ENCODE measurements at places on chromosomes 2 and 18.
A peak's percentile ranks its signal among the peaks of the same experiment; 100 is the strongest.

- DNase-seq, result no peak
Observed at GRCh38 chr2:96647681-96648080, 5.1 kb downstream of the FER1L5 start.

DNA sequence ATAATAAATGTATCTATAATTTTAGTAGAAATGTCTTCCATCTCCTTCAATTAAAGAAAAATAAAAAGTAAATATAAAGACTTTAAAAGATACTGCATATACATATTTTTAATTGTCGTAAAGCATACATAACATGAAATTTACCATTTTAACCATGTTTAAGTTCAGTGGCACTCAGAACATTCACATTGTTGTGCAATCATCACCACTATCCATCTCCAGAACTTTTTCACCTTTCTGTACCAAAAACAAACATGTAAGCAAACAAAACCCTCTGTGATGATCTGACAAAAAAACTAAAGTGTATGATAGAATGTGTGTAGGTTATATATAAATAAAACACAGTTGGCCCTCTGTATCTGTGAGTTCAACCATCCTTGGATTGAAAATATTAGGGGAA, 13.4 kb upstream of the DCTN1 start:
- DNase-seq, result no peak

GRCh38 chr2:144682248-144682647, 162.3 kb upstream of the ZEB2 start:
- no peak for DNase-seq

GRCh38 chr2:162090109-162090508, 16.1 kb upstream of the DPP4 start:
- no peak for DNase-seq

GRCh38 chr2:54669677-54670484, 53.6 kb upstream of the EML6 start:
- no peak for DNase-seq

GRCh38 chr2:233116946-233117345, 56.8 kb downstream of the INPP5D start:
- no peak for DNase-seq

DNA sequence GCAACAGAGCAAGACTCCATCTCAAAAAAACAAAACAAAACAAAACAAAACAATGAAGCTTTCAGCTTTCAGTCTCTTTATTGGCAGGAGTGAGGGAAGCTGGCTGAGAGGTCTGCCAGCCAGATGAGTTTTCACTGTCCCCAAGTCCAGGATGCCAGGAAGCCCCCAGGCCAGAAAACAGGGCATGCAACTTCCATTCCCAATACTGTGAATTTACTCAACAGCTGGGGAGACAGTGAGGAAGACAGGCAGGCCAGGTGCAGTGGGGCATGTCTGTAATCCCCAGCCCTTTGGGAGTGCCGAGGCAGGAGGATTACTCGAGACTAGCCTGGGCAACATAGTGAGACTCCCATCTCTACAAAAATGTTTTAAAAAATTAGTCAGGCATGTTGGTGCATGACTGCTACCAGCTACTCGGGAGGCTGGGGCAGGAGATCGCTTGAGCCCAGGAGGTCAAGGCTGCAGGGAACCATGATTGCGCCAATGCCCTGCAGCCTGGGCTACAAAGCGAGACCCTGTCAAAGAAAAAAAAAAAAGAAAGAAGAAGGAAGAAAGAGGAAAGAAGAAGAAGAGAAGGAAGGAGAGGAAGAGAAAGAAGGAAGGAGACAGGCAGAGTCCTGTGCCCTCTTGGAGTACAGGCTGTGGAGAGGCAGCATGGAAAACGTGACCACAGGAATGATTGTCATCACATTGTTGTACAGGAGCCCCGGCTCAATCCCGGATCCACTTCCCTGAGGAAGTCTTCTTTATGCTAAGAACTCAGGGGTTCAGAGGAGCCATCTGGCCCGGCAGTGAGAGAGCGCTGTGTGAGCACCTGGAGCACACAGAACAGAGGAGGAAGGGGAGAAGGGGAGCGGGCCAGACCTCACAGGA, 29.2 kb upstream of the POMC start:
- no peak for DNase-seq

DNA sequence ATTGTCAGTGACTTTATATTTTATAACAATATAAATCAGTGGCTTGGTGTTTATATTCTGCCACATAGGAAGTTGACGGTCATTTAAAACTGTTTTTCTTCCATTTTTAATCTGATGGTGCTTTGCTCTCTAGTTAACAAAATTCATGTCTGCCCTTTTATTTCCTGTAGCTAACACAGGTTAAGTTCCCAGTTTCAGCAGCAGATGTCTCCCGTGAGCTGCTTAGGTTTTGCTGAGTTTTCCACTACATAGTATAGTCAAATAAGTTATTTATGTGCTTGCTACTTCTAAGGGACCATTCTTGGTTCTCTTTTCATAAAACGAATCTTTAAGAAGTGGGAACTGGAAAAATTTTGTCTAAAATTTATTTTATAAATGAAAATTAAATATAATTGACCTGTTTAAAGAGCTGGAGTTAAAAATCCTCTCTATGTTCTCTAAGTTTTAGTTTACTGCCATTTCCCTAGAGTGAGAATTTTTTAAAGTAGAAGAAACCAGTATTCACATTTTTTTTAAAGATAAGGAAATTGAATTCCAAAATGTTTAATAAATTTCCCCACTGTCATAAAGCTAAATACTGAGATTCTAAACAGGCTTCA, 20.6 kb downstream of the HTR2B start:
- peak; percentile 76 for DNase-seq

- no peak for DNase-seq
Observed at GRCh38 chr2:42752314-42752713, 11.6 kb downstream of the OXER1 start.

DNA sequence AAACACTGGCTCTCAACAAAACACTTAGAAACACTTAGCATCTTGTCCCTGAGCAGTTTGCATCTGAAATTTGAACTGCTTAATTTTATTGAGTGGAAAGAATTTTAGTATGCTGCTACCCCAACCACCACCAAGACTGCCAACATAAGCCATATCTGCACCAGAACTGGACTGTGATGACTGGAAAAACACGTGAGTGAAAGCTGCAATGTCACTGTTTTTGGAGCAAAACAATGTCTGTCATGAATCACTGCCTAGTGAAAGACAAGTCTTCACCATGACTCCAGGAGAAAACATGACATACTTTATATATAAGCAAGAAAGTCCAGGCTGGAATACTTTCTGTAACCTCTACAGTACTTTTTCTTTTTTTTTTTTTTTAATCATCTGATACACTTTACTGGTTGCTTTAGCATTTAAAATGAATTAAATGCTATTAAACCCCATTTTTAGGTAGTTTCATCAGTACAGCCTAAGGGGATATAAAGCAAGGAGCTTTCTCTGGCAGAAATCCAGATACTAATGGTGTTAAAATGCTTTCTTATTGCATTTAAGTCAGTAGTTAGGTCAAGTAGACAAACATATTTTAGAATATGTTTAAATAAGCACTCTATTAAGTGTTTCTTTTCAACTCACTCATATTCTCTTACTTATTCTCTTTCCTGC, 2129.4 kb upstream of the PIK3C3 start:
- no peak for DNase-seq

- peak; percentile 58 for DNase-seq
Observed at GRCh38 chr2:238003234-238004031, 36.6 kb downstream of the UBE2F start.

- DNase-seq, result no peak
Observed at GRCh38 chr2:52611759-52612158, 1155.8 kb upstream of the CHAC2 start.

GRCh38 chr2:46701152-46701551, 214.5 kb downstream of the MCFD2 start:
- no peak for DNase-seq

GRCh38 chr18:36623681-36624190, 205.1 kb downstream of the TPGS2 start:
- DNase-seq, result no peak

DNA sequence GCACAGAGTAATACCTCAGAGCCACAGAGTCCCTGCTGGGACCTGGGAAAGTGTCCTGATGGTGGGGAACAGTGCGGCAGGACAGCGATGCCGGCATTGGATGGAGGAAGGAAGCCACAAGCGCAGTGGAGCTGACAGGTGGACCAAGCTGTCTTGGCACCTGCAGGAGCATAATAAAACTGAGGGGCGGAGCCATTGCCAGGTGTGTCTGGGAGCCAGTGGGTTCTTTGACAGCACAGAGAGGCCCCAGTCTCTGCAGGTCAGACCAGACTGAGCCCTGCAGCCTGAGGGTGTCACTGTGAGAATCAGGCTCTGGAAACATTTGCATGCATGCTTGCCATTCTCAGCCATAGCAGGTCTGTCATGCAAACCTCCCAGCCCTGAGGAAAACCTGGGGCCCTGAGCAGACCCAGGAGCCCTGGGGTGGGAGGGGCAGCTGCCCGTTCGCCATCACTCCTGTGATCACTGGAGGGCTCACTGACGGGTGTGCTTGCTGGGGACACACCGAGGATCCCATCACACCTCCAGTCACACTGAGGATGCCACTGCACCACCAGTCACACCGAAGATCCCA, 210.5 kb upstream of the HDAC4 start:
- DNase-seq, result no peak

DNA sequence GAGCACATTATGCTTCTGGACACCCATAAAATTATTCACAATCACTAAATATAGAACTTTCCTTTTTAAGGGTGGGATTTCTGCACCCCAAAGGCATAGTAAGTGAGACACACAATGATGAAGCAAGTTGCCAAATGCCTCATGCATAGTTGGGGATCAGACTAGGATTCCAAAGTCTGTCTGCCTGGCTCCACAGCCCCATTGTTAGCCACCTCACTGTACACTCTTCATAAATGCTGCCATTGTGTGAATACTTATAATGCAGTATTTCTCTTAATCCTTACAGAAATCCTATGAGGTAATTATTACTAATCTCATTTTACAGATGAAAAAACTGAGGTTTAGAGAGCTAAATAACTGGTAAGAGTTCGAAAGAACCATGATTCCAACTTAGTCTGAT, 738.6 kb downstream of the ERBB4 start:
- DNase-seq, result no peak

DNA sequence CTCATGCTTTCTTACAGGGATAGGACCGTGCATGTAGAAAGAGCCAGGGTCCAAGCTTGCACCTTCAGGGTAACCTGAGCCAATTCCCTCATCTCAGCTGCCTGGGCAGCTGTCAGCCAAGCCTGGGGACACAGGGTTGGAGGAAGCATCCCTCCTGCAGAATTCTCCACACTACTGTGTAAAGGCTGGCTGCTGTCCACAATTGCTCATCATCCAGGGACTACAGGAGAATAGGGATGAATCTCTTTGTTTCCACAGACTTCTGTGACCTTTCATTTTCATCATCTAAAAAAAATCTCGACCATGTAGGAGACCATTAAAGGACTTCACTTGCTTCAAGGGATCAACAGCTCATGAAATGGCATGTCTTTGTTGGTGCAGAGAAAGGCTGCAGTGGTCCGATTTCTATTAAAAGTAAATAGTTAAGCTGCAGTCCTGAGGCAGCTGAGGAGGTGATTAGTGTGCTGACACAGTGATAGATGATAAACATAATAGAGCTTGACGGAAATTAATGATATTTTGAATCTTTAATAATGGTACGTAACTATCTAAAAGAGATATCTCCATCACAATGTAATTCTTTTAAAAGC, 74.4 kb upstream of the COPS8 start:
- DNase-seq, result no peak

- DNase-seq, result no peak
Observed at GRCh38 chr2:11968521-11968920, 222.1 kb downstream of the LPIN1 start.

DNA sequence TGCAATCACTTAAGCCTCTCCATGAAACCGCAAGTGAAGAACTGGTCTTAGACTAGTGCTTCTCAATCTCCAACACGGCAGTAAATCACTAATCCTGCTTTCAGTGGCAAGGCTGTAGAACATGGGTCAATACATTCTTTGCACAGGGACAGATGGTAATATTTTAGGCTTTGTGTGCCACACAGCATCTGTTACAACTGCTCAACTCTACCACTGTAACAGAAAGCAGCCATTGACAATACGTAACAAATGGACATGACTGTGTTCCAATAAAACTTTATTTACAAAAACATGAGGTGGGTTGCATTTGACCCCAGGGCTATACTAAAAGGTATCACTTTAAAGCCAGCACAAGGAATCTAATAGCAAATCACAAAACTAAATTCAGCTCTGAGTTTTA, 51.1 kb downstream of the RNF152 start:
- DNase-seq, result no peak

GRCh38 chr2:72765997-72766609, 59.7 kb downstream of the EXOC6B start:
- DNase-seq, result no peak

DNA sequence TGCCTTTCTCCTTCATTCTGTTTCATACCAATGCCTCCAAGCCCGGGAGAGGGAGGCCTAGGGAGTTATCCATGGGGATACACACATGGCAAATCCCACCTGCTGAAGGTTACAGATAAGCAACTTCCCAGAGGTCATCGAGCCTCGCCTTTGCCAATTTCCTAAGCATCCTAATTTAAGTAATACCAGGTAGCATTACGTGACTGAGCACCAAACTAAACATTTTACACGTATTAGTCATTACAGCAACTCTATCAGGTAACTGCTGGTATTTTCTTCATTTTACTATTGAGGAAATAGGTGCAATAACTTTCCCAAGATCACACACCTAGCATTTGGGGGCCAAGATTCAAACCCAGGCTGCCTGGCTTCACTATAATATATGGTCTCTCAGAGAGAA, 30.1 kb upstream of the BZW1 start:
- no peak for DNase-seq

- DNase-seq, result no peak
Observed at GRCh38 chr2:25076749-25077148, 34.9 kb downstream of the EFR3B start.

DNA sequence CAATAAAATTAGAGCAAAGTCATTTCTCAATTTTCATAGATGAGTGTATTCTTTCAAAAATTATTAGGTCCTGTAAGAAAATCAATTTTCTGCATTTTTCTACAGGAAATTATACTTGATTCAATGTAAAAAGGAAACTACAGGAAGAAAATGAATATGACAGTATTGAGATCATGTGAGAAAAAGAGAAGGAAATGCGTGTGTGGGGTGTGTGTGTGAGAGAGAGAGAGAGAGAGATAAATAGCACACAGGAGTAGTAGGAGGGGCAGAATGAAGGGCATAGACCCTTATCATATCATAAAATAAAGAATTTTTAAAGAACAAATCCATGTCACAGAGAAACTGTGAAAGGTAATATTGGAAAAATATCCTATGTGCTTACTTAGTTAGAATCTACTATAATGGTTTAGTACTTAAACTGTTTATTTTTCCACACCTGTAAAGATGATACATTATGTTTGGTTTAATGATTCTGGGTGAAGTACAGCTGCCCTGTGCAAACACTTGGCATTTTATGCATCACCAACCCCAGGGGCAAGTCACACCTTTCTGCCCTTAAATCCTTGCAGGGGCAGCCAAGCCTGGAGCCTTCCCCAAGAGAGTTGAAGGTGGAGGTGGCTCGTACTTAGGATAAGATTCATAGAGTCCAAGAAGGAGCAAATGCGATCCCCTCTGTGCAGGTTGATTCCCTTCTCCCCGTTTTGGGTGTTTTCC, 276.4 kb downstream of the TGIF1 start:
- no peak for DNase-seq

DNA sequence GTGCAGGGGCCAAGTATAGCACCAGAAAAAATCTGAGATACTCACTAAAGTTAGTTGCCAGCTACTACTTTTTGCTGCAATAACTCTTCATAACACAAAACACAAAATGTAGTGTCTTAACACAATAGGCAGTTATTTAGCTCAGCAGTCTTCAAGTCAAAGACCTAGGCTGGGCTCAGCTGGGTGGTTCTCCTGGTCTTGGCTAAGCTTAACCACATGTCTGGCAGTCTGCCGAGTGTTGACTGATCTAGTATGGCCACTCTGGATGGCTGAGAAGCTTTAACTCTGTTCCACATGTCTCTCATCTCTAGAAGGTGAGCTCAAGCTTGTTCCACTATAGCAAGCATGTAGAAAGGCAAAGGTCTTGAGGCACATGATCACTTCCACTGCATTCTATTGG, 451.6 kb downstream of the SOX11 start:
- DNase-seq, result no peak

Measured in activated CD4-positive, alpha-beta T cell treated with anti-CD3 and anti-CD28 coated beads for 36 hours (primary cell).